ENCODE measurements at places on chromosomes 7 and 10.

DNA sequence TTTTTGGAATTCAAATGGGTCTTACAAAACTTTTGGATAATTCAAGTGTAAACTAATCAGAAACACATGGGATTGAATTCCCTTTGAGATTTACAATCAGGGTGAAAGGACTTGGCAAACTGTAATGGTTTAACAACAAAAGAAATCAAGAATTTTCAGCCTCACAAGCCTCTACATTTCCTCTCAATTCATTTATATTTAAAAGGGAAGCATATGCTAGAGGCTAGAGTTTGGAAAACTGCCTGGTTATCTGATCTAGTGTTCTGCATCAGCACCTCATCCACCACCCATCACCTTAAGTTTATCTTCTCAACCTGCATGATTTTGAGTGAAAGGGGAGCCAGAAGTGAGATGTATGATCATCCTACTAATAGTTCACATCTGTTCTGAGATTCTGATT is 120.7 kb downstream of the TES start:
- no peaks in the 10 kb centered on the region for H3K27me3 ChIP-seq
- H3K4me3 ChIP-seq, result no peak overlapping the region

DNA sequence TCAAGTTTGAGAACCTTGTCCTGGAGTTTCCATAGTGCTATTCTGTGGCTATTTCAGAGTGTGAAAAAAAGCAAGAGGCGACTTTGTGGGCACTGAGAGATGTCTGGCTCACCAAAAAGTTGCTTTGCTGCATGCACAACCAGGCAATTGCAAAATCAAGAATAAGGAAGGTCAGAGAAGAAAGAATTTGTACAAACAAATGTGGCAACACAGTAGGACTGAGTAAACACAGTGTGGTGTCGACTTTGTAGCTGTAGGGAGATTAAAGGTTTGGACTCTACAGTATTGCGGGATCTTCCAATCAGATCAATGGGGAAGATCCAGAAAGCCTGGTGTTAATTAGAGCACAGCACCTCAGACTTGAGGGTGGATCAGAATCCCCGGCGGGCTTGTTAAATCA is 88.1 kb upstream of the PLPP4 start:
- no peak overlapping the region for H3K27ac ChIP-seq
- no peak overlapping the region for H3K4me3 ChIP-seq
- H3K36me3 ChIP-seq, result no peaks in the 10 kb centered on the region
- no peaks in the 10 kb centered on the region for H3K4me1 ChIP-seq
- no peak for DNase-seq

- peaks cover 11% of the 10 kb centered on the region for H3K4me1 ChIP-seq
- peaks cover 14% of the 10 kb centered on the region for H3K27me3 ChIP-seq
- no peak overlapping the region for H3K27ac ChIP-seq
Measured at GRCh38 chr10:120948889-120949608, 97.9 kb downstream of the WDR11 start.

DNA sequence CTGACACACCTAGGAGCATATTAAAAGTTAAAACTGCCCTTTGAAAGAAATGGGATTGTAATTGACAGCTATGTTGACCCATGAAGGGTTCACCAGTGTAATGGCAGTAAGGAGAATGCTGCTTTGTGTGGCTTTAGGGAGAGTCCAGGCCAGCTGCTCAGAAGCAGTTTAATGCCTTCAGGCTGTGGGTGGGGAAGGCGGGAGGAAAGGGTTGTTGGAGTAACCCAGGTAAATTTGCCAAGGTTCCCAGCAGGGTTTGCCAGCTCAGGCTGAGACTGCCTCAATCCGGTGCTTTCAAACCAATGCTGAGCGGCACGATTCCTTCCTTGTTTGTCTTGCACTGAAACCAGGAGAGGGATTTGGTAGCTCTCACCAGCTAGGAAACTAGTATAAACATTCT is 637.2 kb downstream of the INHBA start:
- H3K27me3 ChIP-seq, result peaks cover 7% of the 10 kb centered on the region
- H3K4me3 ChIP-seq, result no peak overlapping the region
- no peak for DNase-seq
- H3K4me1 ChIP-seq, result no peaks in the 10 kb centered on the region
- H3K27ac ChIP-seq, result no peak overlapping the region

GRCh38 chr10:79188154-79188965 is 119.6 kb downstream of the ZMIZ1 start:
- DNase-seq, result no peak
- H3K27me3 ChIP-seq, result no peaks in the 10 kb centered on the region
- no peaks in the 10 kb centered on the region for H3K36me3 ChIP-seq
- peaks cover 6% of the 10 kb centered on the region for H3K4me1 ChIP-seq
- no peak overlapping the region for H3K4me3 ChIP-seq

DNA sequence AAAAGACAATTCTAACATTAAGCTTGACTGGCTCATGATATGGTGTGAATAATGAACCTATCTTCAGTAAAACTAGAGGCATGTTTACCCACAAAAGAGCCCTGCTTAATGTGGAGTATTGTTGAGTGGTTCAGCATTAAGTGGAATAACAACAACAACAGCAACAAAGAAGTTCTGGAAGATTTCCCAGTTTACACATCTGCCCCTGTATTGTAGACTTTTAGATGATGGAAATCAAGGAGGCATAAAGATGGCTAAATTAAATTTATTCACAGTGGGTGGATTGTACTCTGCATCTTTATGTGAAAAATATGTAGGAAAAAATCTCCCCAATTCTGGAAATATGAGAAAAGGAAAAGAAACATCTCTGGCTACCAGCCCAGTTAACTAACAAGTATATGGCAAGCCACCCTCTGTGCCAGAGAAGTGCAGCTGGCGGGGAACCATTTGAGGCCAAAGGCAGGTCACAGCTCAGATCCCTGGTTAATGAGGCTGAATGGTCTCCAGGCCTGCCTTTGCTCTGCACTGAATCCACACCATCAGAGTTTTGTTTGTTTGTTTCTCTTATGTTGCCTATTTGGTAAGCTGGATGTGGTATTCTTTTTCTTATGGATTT is 186.0 kb downstream of the SEMA3D start:
- H3K36me3 ChIP-seq, result no peaks in the 10 kb centered on the region
- no peak overlapping the region for H3K4me3 ChIP-seq
- no peak overlapping the region for H3K27ac ChIP-seq
- H3K27me3 ChIP-seq, result no peaks in the 10 kb centered on the region

GRCh38 chr7:148783801-148784527 is 85.3 kb downstream of the CUL1 start:
- H3K36me3 ChIP-seq, result peaks cover 42% of the 10 kb centered on the region
- no peak overlapping the region for H3K4me3 ChIP-seq
- no peak overlapping the region for H3K27ac ChIP-seq
- no peaks in the 10 kb centered on the region for H3K27me3 ChIP-seq
- DNase-seq, result no peak

DNA sequence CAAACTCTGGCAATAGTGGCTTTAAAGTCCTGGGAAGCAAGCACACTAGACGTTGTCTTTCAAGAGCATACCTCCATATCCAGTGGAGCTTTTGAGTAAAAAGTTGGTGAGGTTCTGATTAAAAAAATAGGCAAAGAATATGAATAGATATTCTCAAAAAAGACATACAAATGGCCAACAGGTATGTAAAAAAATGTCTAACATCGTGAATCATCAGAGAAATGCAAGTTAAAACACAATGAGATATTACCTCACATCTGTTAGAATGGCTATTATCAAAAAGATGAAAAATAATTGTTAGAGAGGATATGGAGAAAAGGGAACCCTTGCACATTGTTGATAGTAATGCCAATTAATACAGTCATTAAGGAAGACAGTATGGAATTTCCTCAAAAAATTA is 407.1 kb downstream of the MDFIC start:
- H3K27me3 ChIP-seq, result no peaks in the 10 kb centered on the region
- H3K27ac ChIP-seq, result no peak overlapping the region
- no peak overlapping the region for H3K4me3 ChIP-seq
- no peaks in the 10 kb centered on the region for H3K4me1 ChIP-seq
- no peaks in the 10 kb centered on the region for H3K36me3 ChIP-seq

DNA sequence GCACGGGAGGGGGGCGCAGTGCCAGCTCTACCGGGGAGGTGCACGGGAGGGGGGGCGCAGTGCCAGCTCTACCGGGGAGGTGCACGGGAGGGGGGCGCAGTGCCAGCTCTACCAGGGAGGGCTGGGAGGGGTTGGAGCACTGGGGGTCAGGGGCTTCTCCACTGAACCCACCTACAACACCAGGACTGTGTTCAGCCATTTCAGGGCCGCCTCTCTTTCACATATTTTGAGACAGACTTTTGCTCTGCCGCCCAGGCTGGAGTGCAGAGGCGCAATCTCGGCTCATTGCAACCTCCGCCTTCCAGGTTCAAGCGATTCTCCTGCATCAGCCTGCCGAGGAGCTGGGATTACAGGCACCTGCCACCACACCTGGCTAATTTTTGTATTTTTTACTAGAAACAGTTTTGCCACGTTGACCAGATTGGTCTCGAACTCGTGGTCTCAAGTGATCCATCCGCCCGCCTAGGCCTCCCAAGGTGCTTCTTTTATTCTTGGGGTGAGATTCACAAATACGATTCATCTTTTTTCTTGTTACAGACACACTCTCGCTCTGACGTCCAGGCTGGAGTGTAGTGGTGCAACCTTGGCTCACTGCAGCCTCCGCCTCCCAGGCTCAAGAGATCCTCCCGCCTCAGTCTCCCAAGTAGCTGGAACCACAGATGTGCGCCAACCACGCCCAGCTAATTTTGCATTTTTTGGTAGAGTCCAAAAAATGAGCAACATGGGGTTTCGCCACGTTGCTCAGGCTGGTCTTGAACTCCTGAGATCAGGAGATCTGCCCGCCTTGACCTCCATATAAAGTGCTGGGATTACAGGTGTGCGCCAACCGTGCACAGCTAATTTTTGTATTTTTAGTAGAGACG is 37.0 kb downstream of the ADAP1 start:
- no peak for DNase-seq
- no peaks in the 10 kb centered on the region for H3K27me3 ChIP-seq
- H3K4me3 ChIP-seq, result no peak overlapping the region
- no peaks in the 10 kb centered on the region for H3K4me1 ChIP-seq
- H3K36me3 ChIP-seq, result no peaks in the 10 kb centered on the region

GRCh38 chr7:66321283-66321682 is 116.1 kb downstream of the TPST1 start:
- H3K4me1 ChIP-seq, result no peaks in the 10 kb centered on the region
- DNase-seq, result no peak
- H3K36me3 ChIP-seq, result no peaks in the 10 kb centered on the region
- no peaks in the 10 kb centered on the region for H3K27me3 ChIP-seq

- no peak overlapping the region for H3K27ac ChIP-seq
- no peak overlapping the region for H3K4me3 ChIP-seq
- no peaks in the 10 kb centered on the region for H3K27me3 ChIP-seq
- DNase-seq, result no peak
- no peaks in the 10 kb centered on the region for H3K4me1 ChIP-seq
Measured at GRCh38 chr7:121420976-121421375, 24.9 kb upstream of the FAM3C start.

DNA sequence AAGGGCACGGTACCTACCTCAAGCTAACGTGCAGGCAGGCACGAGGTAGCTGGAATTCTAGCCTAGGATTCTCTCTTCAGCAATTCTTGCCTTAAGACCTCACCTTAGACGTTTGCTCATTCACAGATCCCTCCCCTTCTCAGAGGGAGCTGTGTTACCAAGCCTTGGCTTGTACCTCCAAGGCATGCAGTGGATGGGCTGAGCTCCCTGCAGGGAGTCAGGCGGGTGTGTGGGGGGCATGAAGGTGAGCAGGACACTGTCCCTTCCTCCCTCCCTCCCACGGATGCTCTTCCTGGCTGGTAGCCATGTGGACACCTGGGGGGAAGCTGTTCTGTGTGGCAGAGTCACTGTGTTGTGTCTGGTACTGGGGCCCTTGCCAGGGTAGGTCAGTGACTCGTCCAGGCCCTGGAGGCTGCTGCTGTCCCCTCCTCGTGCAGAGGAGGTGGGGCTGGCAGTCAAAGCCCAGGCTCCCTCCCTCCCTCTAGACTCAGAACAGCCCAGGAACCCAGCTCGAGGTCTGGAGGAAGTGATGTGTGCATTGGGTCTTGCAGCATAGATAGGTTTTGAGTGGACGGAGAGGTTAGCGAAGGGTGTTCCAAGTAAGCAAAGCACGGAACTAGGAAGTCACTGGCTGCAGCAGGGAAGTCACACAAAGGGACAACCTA is 222.2 kb upstream of the SH2B2 start:
- no peaks in the 10 kb centered on the region for H3K27me3 ChIP-seq
- 0 out of 2 replicates have a peak overlapping the region, but pooled peaks have one; percentile 18 for H3K27ac ChIP-seq
- no peak overlapping the region for H3K4me3 ChIP-seq
- no peaks in the 10 kb centered on the region for H3K36me3 ChIP-seq
- peaks cover 10% of the 10 kb centered on the region for H3K4me1 ChIP-seq

DNA sequence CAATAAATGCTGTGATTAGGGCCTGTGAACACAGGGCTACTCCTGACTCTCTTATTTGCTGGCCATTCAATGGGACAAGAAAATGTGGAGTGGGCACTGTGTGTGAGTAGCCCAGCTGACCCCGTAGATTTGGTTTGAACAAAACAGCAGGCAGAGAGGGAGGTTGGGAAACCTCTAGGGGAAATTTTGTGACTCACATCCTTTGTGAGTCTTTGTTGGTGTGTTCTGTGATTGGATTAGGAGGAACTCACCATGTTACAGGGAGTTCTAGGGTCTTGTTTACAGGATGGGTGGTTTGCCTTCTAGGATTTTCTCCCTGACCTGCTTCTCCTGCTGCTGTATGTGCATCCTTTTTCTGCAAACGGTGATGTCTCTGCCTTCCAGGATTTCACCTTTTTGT is 128.3 kb upstream of the MKI67 start:
- H3K27ac ChIP-seq, result no peak overlapping the region
- H3K4me1 ChIP-seq, result no peaks in the 10 kb centered on the region
- H3K36me3 ChIP-seq, result no peaks in the 10 kb centered on the region
- no peak for DNase-seq
- H3K4me3 ChIP-seq, result no peak overlapping the region
- H3K27me3 ChIP-seq, result no peaks in the 10 kb centered on the region

DNA sequence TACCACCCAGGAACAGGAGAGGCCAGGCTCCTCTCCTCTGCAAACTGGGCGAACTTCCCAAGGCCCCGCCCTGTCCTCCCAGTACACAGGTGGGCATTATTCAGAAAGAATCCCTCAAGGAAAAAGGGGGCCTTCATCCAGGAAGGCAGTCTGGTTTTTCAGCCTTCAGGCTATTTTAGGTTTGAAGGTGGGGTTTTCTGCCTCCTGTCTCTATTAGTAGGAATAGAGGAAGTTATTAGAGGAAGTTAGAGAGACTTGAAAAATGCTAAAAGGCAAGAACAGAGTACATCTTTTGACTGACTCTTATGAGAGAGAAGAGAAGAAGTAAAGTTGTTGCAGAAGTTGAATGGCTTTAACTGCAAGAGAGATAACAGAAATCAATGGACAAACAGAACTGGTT is 250.9 kb upstream of the SORCS1 start:
- no peaks in the 10 kb centered on the region for H3K4me1 ChIP-seq
- no peaks in the 10 kb centered on the region for H3K36me3 ChIP-seq
- no peak overlapping the region for H3K27ac ChIP-seq
- H3K4me3 ChIP-seq, result no peak overlapping the region
- H3K27me3 ChIP-seq, result no peaks in the 10 kb centered on the region
- no peak for DNase-seq

- H3K36me3 ChIP-seq, result no peaks in the 10 kb centered on the region
- no peaks in the 10 kb centered on the region for H3K4me1 ChIP-seq
- no peaks in the 10 kb centered on the region for H3K27me3 ChIP-seq
- DNase-seq, result no peak
- no peak overlapping the region for H3K27ac ChIP-seq
- no peak overlapping the region for H3K4me3 ChIP-seq
Measured at GRCh38 chr10:76509446-76509845, 1078.0 kb downstream of the LRMDA start.

- H3K4me3 ChIP-seq, result no peak overlapping the region
- no peaks in the 10 kb centered on the region for H3K36me3 ChIP-seq
- no peaks in the 10 kb centered on the region for H3K27me3 ChIP-seq
- H3K4me1 ChIP-seq, result no peaks in the 10 kb centered on the region
- DNase-seq, result no peak
- no peak overlapping the region for H3K27ac ChIP-seq
Measured at GRCh38 chr10:14770927-14771326, 3.8 kb downstream of the FAM107B start.
